ENCODE measurements at places on chromosomes 2 and 18.

DNA sequence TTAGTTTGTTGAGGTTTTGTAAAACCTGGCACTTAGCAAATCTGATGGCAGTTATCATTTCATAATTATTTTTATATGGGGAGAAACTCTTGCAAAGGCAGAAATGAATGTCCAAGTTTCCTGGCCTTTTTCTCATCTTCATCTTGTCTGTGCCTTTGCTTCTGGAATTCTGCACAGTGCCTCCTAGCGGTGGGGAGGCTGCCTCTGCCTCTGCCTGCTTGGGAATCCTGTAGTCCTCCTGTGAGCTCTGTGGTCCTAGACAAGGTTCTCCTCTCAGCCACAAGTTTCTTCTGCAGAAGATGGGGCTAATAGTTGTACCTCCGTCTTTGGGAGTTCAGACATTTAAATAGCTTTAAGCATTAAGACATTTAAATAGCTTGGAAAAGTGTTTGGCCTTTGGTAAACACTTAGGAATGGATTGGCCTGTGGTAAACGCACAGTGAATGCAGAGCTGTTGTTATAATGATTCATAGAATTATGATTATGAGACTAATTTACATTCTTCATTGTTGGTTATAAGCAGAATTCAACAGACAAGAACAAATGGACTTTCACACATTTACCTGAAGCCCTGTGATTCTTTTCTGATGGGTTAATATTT lies 101.2 kb downstream of the ZNF236 start:
- H3K4me1 ChIP-seq = no peaks in the 10 kb centered on the region
- peaks cover 81% of the 10 kb centered on the region for H3K36me3 ChIP-seq
- no peak overlapping the region for H3K4me3 ChIP-seq
- peak; percentile 29 for DNase-seq

DNA sequence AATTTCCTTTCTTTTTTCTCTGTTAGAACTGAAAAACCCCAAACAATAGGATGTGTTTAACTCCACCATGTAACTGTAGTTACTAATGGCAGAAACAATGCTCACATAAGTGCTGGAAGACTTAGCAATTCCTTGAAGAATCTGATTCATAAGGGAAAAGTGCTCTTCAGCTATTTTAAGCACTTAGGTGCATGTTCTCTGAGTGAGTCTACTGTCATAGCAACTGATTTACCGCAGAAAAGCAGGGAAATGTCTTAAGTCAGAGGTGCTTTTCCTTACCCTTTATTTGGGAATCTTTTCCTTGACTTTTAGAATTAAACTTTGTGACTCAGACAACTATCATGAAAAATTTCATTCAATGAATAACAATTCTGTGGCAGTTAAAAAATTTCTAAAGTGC lies 65.4 kb upstream of the NABP1 start:
- DNase-seq = peak; percentile 81
- H3K36me3 ChIP-seq = no peaks in the 10 kb centered on the region
- no peaks in the 10 kb centered on the region for H3K4me1 ChIP-seq

DNA sequence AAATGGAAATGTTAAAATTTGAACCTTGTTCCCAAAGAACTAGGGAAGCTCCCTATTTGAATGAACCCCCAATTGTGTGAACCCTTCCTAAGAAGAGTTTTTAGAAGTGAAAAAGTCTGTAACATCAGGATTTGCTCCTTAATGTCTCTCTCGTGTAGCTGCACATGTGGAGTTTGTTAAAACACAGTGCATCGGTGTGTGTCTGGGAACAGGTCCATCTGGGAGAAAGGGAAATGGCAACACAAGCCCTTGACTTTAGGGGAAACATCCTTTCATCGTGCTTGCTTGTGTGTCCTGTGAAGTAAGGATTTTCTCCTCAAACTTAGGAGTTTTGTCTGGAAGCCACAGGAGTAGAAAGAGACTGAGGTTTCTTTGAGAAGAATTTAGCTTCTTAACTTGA lies 203.9 kb downstream of the PRKCE start:
- no peaks in the 10 kb centered on the region for H3K36me3 ChIP-seq
- peaks cover 3% of the 10 kb centered on the region for H3K4me1 ChIP-seq
- H3K27ac ChIP-seq = no peak overlapping the region
- no peaks in the 10 kb centered on the region for H3K27me3 ChIP-seq

DNA sequence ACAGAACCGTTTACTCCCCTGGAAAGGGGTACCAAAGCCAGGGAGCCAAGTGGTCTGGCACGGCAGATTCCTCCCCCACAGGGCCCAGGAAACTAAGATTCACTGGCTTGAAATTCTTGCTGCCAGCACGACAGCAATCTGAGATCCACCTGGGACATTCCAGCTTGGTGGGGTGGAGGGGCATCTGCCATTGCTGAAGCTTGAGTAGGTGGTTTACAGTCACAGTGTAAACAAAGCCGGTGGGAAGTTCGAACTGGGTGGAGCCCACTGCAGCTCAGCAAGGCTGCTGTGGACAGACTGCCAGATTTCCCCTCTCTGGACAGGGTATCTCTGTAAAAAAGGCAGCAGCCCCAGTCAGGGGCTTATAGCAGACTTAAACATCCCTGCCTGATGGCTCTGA lies 901.7 kb upstream of the LRRTM1 start:
- H3K27me3 ChIP-seq = no peaks in the 10 kb centered on the region
- no peaks in the 10 kb centered on the region for H3K36me3 ChIP-seq
- no peak overlapping the region for H3K27ac ChIP-seq

DNA sequence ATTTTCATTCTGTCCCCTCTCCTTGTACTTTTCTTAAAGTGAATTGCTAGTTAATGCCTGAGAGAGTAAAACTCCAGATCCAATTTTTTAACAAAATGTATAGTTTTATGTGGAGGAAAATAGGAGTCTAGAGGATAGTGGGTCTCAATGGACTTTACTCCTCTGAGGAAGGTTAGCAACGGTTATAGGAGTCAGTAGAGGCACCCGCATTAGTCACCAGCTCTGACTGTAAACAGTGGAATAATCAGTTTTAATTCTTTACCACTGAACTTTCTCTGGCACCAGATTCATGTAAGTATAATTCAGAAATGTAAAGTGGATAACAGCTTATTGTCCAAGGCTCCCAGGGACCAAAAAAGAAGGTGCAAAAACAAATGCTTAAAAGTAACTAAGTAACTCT lies 38.7 kb upstream of the HNMT start:
- H3K4me3 ChIP-seq = no peak overlapping the region
- H3K27me3 ChIP-seq = no peaks in the 10 kb centered on the region
- no peak overlapping the region for H3K27ac ChIP-seq

GRCh38 chr2:23446916-23447315 lies 61.9 kb downstream of the KLHL29 start:
- peaks cover 4% of the 10 kb centered on the region for H3K36me3 ChIP-seq
- H3K4me1 ChIP-seq = no peaks in the 10 kb centered on the region
- no peak overlapping the region for H3K4me3 ChIP-seq
- no peaks in the 10 kb centered on the region for H3K27me3 ChIP-seq

DNA sequence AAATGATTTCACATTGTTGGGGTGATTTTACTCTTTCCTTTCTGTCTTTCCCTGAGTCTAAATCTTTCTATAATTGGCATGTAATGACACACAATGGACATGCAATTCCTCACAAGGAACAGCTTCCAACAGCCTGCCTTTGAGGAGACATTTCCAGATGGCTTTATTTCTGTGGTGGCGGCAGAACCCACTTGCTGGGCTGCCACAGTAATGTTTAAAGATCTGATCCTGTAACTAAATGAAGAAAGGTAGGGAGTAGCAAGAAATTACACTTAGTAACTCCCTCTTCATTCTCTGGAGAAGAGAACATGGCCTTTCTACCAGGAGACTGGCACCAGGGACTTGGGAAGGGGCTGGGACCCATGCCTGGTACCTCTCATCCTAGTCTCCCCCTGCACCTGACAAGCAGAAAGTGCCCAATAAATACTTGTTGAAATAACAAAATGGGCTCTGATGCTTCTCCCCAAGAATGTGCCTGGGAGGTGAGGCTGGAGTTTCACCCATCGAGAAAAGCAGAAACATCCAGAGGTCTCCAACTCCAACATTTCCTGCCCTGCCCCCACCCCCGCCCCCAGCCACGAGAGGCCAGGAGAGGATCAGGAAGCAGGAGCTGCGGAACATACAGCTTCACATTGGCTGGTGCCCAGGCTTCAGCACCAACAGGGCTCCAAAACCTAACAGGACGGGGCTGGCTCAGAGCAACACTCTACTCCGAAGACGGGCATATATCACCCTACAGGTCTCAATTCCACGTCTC lies 92.1 kb downstream of the PXDN start:
- no peaks in the 10 kb centered on the region for H3K27me3 ChIP-seq
- H3K27ac ChIP-seq = peak overlapping the region; percentile 89
- H3K4me3 ChIP-seq = no peak overlapping the region
- H3K4me1 ChIP-seq = peaks cover 40% of the 10 kb centered on the region

DNA sequence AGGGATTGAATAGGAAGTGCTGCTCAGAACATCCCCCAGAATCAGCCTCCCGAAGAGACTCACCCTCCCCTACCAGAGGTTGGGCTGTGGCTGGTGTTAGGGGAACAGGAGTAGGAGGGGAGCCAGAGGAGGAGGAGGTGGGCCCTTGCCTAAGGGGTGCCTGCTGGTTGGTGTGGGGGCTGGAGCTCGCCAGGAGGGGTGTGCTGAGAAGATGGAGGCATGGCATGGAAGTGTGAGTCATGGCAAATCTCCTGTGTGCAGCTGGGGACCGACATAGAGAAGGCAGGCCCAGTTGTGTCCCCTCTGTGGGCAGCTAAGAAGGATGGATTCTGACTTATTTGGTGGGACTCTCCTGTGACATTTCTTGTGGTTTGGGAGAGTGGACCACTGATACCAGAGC lies 73.7 kb downstream of the DGKD start:
- no peak overlapping the region for H3K27ac ChIP-seq
- H3K4me1 ChIP-seq = no peaks in the 10 kb centered on the region
- H3K36me3 ChIP-seq = no peaks in the 10 kb centered on the region
- H3K27me3 ChIP-seq = no peaks in the 10 kb centered on the region
- H3K4me3 ChIP-seq = no peak overlapping the region

- H3K36me3 ChIP-seq = no peaks in the 10 kb centered on the region
- H3K27me3 ChIP-seq = peaks cover 2% of the 10 kb centered on the region
- no peak overlapping the region for H3K4me3 ChIP-seq
Measured at GRCh38 chr18:27022477-27022876, 157.0 kb upstream of the AQP4 start.

- no peak for DNase-seq
- no peaks in the 10 kb centered on the region for H3K36me3 ChIP-seq
- H3K4me1 ChIP-seq = no peaks in the 10 kb centered on the region
- no peaks in the 10 kb centered on the region for H3K27me3 ChIP-seq
- no peak overlapping the region for H3K4me3 ChIP-seq
Measured at GRCh38 chr2:192888109-192888508, 693.4 kb upstream of the TMEFF2 start.

GRCh38 chr2:180519276-180519675 lies 461.1 kb upstream of the UBE2E3 start:
- H3K36me3 ChIP-seq = no peaks in the 10 kb centered on the region
- H3K27me3 ChIP-seq = no peaks in the 10 kb centered on the region
- DNase-seq = peak; percentile 50
- no peak overlapping the region for H3K27ac ChIP-seq

- no peak overlapping the region for H3K27ac ChIP-seq
- peaks cover 2% of the 10 kb centered on the region for H3K4me1 ChIP-seq
- H3K4me3 ChIP-seq = no peak overlapping the region
- H3K27me3 ChIP-seq = no peaks in the 10 kb centered on the region
- H3K36me3 ChIP-seq = peaks cover 35% of the 10 kb centered on the region
Measured at GRCh38 chr2:66481100-66481549, 46.2 kb downstream of the MEIS1 start.

GRCh38 chr2:146451972-146452371 lies 1392.9 kb upstream of the ACVR2A start:
- no peak overlapping the region for H3K27ac ChIP-seq
- no peak for DNase-seq
- H3K4me3 ChIP-seq = no peak overlapping the region
- H3K4me1 ChIP-seq = no peaks in the 10 kb centered on the region
- H3K27me3 ChIP-seq = no peaks in the 10 kb centered on the region
- no peaks in the 10 kb centered on the region for H3K36me3 ChIP-seq

DNA sequence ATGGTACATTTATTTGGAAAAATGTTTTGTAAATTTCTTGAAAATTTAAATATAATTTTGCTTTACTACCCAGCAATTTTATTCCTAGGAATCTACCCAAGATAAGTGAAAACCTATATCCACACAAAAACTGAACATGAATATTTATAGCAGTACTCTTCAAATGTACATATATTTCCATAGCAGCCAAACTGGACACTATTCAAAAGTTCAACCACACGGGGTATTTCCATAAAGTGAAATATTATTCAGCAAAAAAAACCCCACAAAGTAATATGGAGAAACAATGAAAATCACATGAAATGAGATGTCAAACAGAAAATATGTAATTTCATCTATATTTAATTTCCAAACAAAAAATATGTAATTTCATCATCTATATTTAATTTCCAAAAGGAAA lies 1247.6 kb upstream of the TMEFF2 start:
- no peaks in the 10 kb centered on the region for H3K27me3 ChIP-seq
- no peak for DNase-seq
- H3K4me1 ChIP-seq = no peaks in the 10 kb centered on the region
- H3K4me3 ChIP-seq = no peak overlapping the region
- no peaks in the 10 kb centered on the region for H3K36me3 ChIP-seq

DNA sequence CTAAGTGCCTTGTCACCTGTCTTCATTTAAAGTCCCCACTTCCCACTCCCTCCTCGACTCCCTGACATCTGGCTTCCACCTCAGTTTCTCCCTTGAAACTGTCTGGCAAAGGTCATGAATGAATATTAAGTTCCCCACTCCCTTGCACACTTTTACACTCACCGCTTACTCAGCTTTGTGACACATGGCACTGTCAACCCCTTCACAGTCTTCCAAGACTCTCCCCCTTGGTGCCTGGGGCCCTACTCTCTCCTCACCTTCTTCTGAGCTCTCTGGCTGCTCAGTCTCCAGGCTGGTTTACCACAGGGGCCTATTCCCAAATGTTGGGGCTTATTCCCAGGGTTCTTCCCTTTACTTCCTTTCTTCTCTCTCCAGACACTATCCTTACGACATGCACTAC lies 17.9 kb upstream of the PTPN4 start:
- no peak for DNase-seq
- no peak overlapping the region for H3K4me3 ChIP-seq
- peaks cover 2% of the 10 kb centered on the region for H3K4me1 ChIP-seq
- no peaks in the 10 kb centered on the region for H3K36me3 ChIP-seq
- H3K27me3 ChIP-seq = peaks cover 7% of the 10 kb centered on the region

- DNase-seq = no peak
- H3K36me3 ChIP-seq = no peaks in the 10 kb centered on the region
- peaks cover 12% of the 10 kb centered on the region for H3K4me1 ChIP-seq
- no peaks in the 10 kb centered on the region for H3K27me3 ChIP-seq
- no peak overlapping the region for H3K4me3 ChIP-seq
- H3K27ac ChIP-seq = peak overlapping the region; percentile 77
Measured at GRCh38 chr2:37767046-37767445, 95.6 kb upstream of the CDC42EP3 start.

- no peak for DNase-seq
- H3K4me1 ChIP-seq = peaks cover 3% of the 10 kb centered on the region
- H3K27ac ChIP-seq = no peak overlapping the region
- H3K36me3 ChIP-seq = peaks cover 2% of the 10 kb centered on the region
- no peaks in the 10 kb centered on the region for H3K27me3 ChIP-seq
Measured at GRCh38 chr2:68248361-68248760, 4.0 kb downstream of the PPP3R1 start.

- H3K4me1 ChIP-seq = no peaks in the 10 kb centered on the region
- peak; percentile 67 for DNase-seq
- H3K36me3 ChIP-seq = no peaks in the 10 kb centered on the region
- H3K4me3 ChIP-seq = peak overlapping the region; percentile 90
- no peaks in the 10 kb centered on the region for H3K27me3 ChIP-seq
Measured at GRCh38 chr2:47174733-47175361, 19.7 kb upstream of the STPG4 start.

Data from mesenchymal stem cell (in vitro differentiated cells and primary cell).